ENCODE measurements at places on chromosomes 2 and 18.

DNA sequence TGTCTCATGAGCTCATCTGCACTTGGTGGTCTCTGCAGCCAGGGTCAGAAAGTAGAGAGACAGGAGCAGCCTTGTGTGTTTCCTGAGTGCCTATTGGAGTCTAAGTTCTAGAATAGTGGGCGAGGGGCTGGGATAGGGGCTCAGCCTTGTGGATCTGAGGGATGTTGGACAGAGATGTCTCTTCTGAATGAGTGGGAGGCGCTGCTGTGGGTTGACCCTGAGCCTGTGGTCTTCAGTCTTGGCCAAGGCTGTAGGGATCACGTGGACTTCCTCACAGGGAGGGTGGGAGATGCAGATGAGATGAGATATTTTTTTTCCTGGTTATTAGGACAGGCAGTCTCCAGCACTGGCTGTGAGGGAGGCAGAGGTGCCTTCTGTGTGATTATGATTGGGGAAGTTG, 61.8 kb downstream of the RNF144A start:
- DNase-seq = no peak

DNA sequence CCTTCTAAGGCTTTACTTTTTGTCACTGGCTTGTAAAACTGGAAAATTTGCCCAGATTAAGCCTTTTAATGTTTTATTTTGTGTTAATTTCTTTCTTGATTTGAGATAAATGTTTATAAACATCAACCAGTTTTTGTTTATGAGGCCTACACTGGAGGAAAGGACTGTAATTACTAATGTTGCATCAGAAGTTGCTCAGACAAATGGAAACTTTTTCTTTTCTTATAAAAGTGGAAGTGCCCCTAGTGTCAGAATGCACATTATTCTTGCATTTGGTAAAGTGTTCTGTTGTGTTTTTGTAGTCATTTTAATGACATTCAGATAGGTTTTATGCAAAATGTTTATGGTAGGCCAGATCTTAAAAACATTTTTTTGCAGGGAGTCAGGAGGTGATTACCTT, 25.3 kb downstream of the LCLAT1 start:
- DNase-seq = no peak

GRCh38 chr18:42474577-42474976, 519.5 kb downstream of the PIK3C3 start:
- no peak for DNase-seq

DNA sequence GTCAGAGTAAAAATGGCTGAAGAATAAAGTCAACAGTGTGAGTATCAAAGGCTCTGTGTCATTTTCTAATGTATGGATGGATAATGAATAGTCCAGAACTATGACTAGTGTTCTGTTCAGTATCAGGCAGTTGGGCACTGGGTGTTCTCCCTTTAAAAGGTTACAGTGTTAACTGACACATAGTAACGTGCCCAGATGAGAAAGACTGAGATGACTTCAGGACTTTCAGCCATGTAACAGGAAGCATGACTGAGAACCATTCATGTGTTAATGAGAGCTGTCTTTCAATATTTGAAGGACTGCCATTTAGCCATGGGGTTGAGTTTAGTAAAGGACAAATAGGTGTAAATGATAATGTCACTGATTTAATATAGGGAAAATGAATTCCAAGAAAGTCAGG, 187.1 kb downstream of the GULP1 start:
- no peak for DNase-seq

DNA sequence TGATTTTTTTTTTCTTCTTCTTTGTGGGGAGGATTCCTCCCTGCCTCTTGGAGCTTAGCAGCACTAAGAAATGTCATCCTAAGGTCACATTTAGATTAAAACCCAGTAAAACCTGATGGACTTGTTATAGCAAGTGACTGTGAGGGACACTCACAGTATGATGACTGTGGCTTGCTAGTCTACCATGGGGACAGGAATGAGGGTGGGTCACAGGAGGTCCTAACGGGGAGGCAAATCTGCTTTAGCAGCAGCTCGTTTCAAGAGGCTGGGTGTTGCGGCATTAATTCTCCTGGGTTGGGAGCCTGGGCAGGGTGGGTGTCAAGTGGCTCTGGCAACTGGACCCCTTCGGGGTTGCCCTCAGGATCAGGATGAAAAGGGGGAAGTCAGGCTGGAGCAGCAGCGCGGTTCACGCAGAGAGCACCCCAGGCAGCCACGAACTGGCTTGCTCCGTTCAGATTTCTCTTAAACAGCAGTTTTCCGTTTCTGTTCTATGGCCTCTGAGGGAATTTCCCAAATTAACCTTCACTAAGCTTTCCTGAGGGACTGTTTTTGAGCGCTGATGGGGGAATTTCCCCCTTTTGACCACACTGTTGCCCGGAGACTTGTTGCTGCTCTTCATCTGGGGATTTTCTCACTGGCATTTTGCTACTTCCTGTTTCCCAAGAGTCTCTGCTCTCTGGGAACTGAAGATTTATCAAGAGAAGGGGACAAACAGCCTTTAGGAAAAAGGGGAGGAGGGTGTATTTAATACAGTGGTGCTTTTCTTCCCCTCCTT, 59.8 kb upstream of the PELI1 start:
- DNase-seq = peak; percentile 94

DNA sequence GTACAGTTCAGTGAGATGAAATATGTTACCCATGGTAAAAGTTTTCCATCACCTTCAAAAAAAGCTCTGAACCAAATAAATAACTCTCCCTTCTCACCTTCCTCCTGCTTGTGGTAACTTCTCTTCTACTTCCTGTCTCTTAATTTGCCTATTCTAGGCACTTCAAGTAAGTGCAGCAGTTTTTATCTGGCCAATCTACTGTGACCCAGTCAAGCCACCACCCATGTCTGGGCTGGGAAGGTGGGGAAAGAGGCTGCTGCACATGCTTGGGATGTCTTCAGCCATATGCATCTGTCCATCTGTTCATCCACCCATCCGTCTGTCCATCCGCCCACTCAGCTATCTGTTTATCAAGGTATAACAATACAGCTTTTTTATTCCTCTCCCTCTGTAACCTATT, 31.6 kb downstream of the ZNF532 start:
- DNase-seq = no peak

GRCh38 chr2:28513097-28513496, 17.2 kb downstream of the PLB1 start:
- no peak for DNase-seq

DNA sequence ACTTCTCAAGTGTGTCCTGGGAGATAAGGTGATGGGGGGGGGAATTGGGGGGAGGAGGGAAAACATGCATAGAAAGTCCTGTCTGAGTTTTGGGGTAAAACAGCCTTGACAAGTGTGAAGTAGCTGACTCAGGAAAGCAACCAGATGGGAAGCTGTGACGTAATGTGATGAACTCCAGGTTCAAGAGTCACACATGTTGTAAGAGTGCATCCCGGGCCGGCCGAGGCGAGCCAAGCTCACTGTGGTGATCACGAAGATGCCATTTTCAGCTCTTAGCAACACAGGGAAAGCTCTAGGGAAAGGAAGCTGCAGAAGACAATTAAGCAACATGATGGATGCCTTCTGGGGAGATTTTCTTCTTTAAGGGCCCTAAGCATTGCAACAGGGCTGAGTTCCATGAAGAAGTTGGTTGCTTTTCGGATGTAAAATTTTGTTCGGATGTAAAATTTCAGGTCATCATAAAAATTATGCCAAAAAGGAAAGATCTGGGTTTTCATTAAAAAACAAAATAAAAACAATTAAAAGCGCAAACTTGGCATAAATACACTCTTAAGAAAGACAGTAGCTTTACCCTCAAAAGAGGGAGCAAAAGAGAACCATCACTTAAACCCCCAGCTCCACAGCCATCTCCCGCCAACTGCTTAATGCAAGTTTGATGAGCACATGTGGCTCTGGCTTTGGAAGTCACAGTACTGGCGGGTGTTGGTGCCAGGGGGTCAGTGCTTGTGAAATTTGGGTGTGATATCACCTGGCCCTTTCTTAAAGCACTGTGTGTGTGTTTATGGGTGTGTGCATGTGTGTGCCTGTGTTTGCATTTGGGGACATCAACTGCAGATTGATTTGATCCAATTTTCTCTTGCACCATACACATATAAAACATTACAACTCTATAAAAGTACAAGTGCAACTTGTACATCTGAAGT, 19.1 kb downstream of the SERTAD2 start:
- no peak for DNase-seq

- DNase-seq = no peak
These were observed 84.3 kb downstream of the MAP3K20 start for GRCh38 chr2:173159791-173160463.

GRCh38 chr2:222993920-222994650, 57.9 kb upstream of the KCNE4 start:
- no peak for DNase-seq

All from CD4-positive, alpha-beta T cell (primary cell).